ENCODE measurements at places on chromosomes 1 and 21.
A peak's percentile ranks its signal among the peaks of the same experiment; 100 is the strongest.

DNA sequence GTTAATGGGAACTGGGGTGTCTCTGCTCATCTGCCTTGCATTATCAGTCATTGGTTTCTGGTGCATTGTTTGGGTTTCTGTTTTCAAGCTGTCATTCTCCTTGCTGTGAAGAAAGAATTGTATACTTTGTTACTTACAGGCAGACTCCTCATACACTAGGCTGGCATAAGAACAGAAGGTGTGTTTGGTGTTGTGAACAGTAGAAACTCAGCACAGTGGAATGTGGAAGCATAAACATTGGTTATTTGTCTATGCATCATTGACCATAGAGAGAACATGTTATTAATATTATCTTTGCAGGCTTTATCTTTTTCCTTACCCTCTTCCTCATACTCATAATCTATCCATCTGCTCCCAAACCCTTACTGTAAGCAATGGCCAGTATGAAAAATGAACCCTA is 18.2 kb downstream of the C1orf87 start:
- no peak for DNase-seq

- peak; percentile 79 for DNase-seq
These were observed 214.2 kb downstream of the RERE start for GRCh38 chr1:8603220-8603616.

DNA sequence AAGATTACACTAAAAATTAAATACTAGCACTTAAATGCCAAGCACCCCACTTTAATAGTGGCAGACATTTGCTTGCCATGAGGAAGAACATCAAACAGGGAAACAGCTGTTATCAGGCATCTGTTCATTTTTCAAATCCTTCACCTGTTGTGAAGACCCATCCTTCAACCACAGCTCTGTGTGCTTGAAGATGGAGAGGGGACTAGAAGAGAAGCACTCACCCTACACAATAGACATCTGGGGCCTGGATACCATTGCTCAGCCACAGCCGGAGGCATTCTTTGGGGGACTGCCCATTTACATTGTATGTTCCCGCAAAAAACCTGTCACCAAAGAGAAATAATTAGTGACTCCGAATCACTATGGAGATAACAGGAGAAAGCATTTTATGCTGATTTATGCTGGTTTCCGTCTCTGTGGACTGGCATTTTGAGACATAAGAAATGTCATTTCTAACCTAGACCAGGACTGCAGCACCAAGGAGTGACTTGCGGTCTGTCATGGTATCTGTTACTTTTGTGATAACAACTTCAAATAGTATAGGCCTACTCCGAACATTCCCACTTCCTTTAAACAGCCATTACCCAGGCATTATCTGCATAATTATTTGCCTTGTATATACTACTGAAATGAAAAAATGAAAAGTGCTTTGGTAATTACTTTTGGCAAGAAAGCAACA is 28.8 kb upstream of the MTF1 start:
- DNase-seq, result no peak

- DNase-seq, result no peak
These were observed 241.9 kb downstream of the PTPRU start for GRCh38 chr1:29478151-29478791.

- no peak for DNase-seq
These were observed 1280.3 kb upstream of the B3GALT2 start for GRCh38 chr1:194466706-194467105.

- peak; percentile 95 for DNase-seq
These were observed 70.5 kb upstream of the DMRTA2 start for GRCh38 chr1:50493710-50494109.

GRCh38 chr1:19507516-19507915 is 22.2 kb upstream of the CAPZB start:
- no peak for DNase-seq

GRCh38 chr1:228900099-228900885 is 165.0 kb downstream of the RHOU start:
- DNase-seq, result no peak

- DNase-seq, result no peak
These were observed 130.0 kb upstream of the ZNHIT6 start for GRCh38 chr1:85838238-85838637.

DNA sequence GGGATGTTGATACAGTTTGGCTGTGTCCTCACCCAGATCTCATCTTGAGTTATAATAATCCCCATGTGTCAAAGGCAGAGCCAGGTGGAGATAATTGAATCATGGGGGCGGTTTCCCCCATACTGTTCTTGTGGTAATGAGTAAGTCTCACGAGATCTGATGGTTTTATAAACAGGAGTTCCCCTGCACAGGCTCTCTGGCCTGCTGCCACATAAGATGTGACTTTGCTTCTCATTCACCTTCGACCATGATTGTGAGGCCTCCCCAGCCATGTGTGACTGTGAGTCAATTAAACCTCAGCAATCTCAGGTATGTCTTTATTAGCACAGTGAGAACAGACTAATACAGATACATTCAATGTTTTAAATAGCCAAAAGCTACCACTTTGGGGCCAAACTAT is 41.1 kb downstream of the SLC35F3 start:
- DNase-seq, result no peak

DNA sequence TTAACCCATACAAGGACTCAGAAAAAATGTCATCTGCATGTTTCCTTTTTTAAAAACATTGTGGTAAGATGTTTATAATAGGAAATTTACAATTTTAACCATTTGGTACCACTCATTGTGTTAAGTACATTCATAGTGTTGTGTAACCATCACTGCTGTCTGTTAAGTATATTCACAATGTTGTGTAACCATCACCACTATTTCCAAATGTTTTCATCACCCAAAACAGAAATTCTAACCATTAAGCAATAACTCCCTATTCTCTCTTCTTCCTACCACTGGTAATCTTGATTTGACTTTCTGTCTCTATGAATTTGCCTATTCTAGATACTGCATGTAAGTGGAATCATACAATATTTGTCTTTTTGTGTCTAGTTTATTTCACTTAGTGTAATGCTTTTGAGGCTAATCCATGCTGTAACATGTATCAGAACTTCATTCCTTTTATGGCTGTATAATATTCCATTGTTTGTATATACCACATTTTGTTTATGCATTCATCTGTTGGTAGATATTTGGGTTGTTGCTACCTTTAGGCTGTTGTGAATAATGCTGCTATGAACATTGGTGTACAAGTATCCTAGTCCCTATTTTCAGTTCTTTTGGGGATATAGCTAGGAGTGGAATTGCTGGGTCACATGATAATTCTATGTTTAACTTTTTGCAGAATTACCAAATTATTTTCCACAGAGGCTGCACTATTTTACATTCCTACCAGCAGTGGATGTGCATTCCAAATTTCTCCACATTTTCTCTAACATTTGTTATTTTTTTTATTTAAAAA is 14.1 kb downstream of the HIPK1 start:
- no peak for DNase-seq

- DNase-seq, result no peak
These were observed 35.7 kb upstream of the FMN2 start for GRCh38 chr1:240055936-240056335.

DNA sequence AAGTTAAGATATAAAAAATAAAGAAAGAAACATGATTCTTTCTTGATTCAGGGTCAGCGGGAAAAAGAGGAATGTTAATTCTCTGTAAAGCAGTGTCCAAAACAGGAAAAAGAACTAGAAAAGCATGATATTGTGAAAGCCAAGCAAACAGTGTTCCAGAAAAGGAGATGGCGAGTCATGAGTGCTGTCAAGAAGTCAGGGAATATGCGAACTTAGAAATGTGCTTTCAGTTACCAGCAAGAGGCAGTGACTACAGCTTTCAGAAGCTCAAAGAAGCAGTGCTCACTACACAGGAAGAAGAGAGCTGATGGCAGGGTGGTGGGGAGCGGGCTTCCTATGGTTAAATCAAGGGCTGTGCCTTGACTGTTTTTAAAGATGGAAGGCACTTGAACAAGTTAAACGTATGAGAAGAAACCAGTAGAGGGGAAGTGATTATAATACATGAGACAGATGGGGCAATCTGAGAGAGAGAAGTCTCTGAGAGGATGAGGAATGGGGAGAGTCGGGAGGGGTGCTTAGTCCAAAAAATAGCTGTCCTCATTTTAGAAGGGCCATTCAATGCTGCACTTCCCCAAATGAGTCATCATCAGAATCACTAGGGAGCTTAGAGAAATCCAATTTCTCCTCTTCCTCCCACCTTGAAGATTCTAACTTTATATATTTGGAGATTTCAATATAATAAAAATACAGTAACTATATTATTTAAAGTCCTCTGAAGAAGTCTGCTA is 90.4 kb downstream of the KCNK1 start:
- DNase-seq, result no peak

DNA sequence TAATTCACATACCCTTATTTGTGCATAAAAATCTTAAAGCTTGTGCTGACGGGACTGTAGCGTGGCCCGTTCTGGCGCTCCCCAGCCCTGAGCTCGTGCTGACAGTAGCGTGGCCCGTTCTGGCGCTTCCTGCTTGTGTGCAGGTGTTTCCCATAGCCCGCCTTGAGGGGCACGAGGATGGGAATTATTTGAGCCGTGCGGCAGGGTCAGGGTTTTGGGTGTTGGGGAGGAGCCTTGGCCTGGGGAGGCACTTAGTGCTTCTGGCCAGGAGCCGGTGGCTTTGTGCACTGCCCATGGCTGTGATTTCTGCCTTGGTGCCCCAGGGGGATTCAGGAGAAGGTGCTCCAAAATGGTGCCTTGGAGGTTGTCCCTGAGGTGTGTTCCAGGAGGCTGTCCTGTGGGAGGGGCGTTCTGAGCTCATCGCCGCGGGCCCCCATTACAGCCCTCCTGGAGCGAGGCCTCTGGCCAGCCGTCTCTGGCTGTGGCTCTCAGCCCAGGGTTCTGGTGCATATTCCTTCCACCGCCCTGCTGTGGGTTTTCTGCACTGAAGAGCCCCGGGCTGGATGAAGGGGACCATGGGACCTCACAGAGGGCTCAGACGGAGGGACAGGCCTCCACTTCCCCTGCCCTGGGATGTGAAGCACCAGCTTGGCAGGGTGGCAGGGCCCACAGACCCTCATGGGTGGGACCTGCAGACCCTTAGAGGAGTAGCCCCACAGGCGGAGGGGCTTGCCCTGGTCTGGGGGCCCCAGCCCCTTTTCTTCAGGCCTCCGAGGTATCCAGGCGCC is 6.6 kb downstream of the SLX9 start:
- DNase-seq, result no peak

- DNase-seq, result no peak
These were observed 81.6 kb downstream of the CD58 start for GRCh38 chr1:116489231-116489697.

- DNase-seq, result no peak
These were observed 36.4 kb downstream of the SLC35F3 start for GRCh38 chr1:233940908-233941307.

DNA sequence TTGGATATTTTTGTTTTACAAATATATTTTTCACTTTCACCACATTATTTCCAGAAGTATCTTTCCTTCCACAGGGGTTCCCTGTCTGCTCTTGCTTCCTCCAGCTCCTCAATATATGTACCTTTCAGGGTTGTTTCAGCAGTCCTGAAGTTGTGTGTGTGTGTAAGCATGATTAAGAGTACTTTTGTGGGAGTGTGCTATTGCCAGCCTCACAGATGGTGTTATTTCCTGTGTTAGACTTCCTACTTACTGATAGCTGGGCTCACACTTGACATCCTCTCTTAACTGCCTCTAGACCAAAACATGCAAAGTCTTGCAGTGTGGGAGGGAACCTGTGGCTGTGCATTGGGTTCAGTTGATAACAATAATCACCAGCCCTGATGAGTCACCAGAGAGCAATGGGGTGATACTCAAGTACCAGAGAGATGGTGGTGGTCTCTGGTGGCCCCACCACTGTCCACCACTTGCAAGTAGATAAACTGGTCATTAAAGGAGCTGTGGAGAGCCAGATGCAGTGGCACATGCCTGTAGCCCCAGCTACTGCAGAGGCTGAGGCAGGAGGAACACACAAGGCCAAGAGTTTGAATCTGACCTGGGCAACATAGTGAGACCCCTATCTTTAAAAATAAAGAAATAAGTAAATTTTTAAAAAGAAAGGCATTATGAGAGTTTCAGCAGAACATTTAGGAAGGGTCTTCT is 126.7 kb downstream of the NR5A2 start:
- no peak for DNase-seq

DNA sequence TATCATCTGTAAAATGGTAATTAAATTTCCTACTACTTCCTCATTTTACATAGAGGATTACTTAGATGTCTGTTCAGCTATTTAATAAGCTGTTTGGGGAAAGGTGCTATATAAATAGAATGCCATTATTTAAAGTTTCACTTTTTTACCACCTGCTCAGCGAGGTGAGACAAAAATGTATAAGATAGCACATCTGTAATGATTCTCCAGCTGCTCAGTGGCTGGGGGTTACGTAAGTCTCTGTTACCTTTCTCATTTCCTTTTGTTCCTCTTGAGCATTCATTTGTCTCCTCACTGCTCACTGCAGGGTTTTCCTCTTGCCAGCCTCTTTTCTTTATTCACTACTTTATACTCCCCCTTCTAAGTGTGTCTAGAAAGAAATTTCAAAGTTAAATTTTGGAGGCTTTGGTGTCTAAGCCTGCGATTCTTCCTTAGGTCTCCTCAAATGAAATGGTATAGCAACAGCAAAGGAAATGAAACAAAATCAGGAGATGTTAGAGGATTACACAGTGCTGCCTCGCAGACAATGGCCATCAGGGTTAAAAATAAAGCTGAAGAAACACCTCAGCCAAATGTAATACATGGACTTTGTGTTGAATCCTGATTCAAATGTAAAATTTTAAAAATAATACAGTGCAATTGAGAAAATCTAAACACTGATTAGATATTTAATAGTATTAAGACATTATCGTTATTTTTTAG is 6.8 kb downstream of the RGS8 start:
- DNase-seq, result no peak

- DNase-seq, result no peak
These were observed 54.6 kb downstream of the SIM2 start for GRCh38 chr21:36753556-36753955.

DNA sequence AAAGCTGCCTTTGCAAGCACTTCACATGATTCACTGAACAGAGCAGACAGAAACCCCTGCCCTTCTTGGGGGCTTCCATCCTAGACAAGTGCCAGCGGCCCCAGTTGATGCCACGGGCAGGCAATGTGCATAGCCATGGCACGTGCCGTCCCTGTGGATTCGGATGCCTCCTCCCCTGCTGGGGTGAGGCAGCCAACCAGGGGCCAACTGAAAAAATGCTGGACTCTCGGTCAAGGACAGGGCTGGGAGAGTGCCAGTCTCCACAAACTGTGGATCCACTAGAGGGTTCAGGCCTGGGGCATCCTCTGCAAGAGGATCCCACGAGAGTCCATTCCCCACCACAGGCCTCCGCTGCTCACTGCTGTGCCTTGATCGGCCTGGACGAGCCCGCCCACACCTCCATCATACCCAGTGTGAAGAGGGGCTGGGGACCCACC is 3.8 kb downstream of the JMJD4 start:
- DNase-seq, result no peak
